ENCODE measurements at places on chromosomes 4 and X.

GRCh38 chr4:108119199-108119800 lies 49.4 kb downstream of the LEF1 start:
- DNase-seq, result no peak

DNA sequence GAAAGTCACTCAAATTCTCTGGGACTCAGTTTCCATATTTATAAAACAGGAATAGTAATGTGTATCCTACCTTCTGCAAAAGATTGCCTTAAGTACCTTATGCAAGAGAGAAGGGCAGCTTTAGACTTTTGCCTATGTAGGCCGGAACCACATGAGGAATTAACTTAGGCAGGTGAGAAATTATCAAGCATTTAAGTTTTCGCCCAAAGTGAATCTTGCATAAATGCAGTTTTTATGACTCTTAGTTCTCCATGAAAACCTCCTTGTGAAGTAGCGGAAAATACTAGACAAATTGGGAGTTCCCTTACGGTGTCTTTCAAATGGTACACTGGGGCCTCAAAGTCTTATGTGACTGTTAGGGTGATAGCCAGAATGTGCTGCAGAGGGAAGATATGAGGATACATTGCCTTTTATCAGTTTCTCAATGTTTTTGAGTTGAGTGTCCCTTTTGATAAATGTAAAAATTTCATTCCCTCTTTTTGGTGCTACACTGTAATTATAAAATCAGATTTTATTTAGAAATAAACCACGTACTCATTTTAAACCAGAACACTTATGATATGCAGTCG lies 2.6 kb downstream of the SH2D1A start:
- DNase-seq, result no peak

- DNase-seq, result no peak
These were observed 99.5 kb downstream of the CXXC4 start for GRCh38 chr4:104395168-104395614.

DNA sequence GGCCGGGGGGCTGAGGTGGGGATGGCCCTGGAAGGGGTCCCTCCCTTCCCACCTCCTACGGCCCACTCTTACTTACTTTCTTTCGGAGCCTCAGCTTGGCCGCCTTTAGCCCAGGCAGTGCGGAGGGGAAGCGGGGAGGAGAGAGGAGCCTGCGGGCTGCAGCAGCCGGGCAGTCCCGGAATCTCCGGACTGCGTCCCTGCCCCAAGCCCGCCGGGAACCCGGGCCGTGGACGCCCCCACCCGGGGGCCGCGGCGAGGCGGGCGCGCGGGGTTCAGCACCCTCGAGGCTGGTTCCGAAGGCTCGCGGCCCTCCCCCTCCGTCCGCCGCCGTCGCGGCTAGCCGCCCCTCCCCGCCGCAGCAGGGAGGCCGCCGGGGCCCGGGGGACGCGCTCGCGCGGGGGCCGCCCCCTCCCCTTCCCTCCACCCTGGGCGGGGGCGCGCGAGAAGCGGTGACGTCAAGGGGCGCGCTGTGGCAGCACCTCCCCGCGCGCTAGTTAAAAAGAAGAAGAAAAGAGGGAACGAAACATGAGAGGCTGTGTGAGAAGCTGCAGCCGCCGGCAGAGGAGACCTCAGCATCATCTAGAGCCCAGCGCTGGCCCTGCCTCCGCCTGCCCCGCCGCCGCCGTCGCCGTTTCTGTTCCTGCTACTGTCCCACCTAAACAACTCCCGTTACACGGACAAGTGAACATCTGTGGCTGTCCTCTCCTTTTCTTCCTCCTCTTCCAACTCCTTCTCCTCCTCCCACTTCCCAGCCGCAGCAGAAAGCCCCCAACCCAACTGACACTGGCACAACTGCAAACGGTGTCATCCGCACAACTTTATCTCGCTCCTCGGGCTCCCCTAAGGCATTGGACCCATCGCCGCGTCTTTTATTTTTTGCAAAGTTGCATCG lies at the start of gene HHIP:
HHIP (plus strand) TSS at position 526 of the 892 bp plus-strand sequence. CDS start 520 bp downstream, outside the sequence.
- DNase-seq, result peak; percentile 69

DNA sequence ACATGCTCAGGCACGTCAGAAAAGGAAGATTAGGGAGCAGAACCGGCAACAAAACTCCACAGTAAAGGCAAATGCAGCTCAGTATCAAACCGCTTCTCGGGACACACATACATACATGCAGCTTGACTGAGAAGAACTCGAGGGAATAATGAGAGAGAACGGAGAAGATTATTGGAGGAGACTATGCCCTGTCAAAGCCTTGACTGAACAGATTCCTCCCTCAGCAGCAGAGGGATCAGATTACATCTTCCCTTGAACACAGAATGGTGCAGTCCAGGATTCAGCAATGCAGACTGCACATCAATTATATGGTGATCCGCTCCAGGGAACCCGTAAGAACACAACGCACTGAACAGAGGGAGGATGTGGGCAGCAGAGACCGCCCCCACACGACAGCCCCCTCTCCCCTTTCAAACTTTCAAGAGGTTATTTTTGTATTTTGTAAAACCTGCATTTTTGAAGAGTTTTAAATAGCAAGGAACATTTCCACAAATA lies 183.2 kb downstream of the FBXW7 start:
- peak; percentile 93 for DNase-seq

GRCh38 chr4:90241008-90241407 lies 113.8 kb downstream of the CCSER1 start:
- DNase-seq, result no peak

- peak; percentile 21 for DNase-seq
These were observed 177.1 kb downstream of the CBR4 start for GRCh38 chr4:168832763-168833575.

- DNase-seq, result peak; percentile 67
These were observed 22.0 kb upstream of the SMIM31 start for GRCh38 chr4:164731827-164732474.

GRCh38 chr4:3287972-3288570 lies 4.8 kb upstream of the RGS12 start:
- DNase-seq, result no peak

DNA sequence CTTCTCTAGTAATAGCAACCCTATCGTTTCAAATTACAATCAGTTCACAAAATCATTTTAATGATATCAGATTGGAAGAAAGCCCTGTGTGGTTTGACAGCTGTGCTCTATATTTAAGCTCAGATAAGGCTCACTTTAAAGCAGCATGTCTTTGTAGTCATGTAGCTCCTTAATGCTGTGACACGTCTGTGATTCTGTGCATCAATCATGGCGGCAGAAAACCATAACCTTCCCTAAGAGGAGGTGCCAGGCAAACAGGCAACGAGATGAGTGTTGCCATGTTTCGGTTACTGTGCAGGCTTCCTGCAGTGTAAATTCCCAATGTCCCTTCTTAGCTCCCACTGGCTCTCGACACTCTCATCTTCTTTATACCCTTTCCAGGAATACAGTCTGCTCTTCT lies 212.7 kb downstream of the GRID2 start:
- peak; percentile 1 for DNase-seq

DNA sequence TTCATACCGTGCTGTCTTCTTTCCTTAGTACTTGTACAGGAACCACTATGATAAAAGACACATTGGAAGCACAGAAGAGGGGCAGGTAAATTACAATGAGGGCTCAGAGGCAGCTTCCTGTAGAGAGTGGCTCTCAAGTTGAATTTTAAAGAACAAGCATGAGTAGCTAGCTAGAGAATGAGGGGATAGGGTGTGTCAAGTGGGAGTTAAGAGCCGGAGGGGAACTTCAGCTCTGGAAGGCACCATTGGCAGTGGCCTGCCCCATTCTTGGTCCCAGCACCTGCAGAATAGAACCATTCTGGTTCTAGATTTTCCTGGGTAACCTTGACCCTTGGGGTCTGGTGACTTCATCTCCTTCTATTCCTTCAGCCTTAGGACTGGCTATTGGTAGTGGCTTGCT lies 34.0 kb upstream of the JADE1 start:
- DNase-seq, result no peak

GRCh38 chrX:118637997-118638396 lies 89.4 kb upstream of the IL13RA1 start:
- no peak for DNase-seq

DNA sequence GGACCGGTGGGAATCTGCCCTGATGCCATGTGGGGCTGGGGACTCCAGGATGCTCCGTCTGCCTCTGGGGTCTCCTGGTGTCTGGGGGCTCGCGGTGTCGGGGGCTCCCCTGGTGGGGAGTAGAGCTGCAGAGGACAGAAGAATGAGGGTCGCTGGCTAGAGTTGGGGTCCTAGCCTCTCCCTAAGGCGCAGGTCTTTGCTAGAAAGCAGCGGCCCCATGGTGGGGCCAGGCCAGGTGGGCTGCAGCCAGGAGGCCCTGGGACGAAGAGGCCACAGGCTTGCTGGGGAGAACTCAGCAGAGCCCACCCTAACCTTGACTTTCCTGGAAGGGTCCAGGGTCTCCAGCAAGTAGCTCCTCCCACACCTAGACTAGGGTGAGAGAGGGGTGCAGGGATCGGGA lies 21.4 kb downstream of the FGFRL1 start:
- no peak for DNase-seq

DNA sequence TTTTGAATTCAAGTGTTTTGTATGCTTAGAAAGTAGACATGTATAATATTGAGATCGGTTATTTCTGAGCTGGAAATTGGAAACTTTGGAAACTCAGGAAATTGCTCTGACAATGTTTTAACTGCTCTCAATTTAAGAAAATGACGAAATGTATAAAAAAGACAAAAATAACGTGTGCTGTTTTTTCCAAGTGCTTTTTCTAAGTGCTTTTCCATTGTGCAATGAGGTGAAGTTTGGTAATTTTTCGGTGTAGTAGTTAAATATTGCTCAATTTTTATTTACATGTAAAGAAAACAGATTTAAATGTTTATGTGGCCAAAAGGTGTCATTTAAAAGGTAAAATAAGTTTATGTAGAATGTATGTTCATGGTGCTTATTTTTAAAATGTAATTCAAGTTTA lies 39.4 kb upstream of the RHOH start:
- no peak for DNase-seq

- DNase-seq, result no peak
These were observed 164.6 kb downstream of the DHRSX start for GRCh38 chrX:2336181-2336580.

GRCh38 chrX:36019125-36019524 lies 99.6 kb downstream of the CFAP47 start:
- peak; percentile 27 for DNase-seq

- no peak for DNase-seq
These were observed 72.1 kb downstream of the AMOT start for GRCh38 chrX:112768563-112768962.

DNA sequence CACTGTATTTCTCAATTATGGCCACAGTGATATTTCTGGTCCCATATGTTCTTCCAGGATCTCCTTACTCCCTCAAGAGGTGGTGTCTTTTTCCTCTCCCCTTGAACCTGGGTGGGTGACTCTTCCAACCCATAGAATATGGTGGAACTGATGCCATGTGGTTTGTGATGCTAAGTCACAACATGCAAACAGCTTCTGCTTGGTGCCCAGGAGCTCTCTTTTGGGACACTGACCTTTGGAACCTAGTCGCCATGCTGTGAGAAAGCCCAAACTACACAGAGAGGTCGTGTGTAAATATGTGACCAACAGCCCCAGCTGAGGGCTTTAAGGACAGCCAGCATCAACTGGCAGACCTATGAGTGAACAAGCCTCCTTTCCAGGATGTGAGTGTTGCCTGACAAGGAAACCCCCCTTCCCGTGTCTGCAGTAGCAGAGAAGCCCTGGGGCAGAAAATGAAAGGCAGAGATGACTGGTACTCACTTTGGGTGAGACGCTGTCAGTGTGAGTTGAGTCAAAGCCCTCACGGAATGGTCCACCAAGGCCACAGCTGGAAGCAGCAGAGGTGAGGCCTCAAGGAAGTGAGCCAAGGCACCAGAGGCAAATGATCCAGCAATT lies 223.4 kb downstream of the BCOR start:
- DNase-seq, result no peak

GRCh38 chr4:73730292-73730691 lies 10.1 kb upstream of the CXCL8 start:
- no peak for DNase-seq

DNA sequence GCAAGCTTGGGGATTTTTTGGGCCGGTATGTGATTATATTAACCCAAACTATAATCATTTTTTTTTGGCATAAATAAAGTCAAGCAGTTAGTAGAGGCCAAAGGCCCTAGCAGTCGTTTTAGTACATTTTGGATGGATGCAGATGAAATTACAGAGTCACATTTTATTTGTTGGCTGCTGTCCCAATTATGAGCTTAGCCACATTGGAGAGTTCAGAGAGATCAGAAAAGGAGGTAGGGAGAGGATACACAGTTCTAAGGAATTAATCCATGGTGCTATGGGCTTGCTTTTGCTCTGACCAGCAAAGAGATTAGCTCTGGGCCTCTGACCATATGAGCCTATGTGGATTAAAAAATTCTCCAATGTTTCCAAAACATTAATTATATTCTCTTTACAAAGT lies 395.1 kb downstream of the RAPGEF2 start:
- peak; percentile 34 for DNase-seq

DNA sequence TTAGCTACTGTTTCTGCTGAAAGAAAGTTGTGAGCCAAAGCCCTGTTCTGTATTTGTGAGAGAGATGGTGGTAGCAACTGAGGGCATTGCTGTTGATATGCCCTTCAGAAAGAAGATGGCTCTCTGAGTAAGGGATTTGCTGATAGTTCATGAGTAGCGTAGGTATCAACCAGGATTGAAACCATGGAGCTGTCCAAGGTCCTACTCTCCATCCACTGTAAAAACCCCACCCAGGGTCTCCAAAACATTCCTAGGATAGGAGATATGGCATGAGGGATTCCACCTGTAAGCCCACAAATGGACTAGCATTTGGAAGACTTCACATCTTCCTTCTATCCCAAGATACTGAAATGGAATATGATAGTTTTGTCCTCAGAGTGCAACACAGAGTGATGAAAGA lies 277.1 kb upstream of the PRKX start:
- DNase-seq, result no peak

Measured in NCI-H82 (cell line).